ENCODE measurements at places on chromosomes 7 and 10. TPM values are rescaled to one million over a fixed set of nuclear protein-coding genes. Genes with fewer than 3 reads are reported as not detected.
A peak's percentile ranks its signal among the peaks of the same experiment; 100 is the strongest.

Gene TRIM50
- polyA plus RNA-seq = not detected

Gene PRKAG2
- polyA plus RNA-seq = 51.6 TPM

Gene SPDYE5
- polyA plus RNA-seq = not detected

Gene SLC12A9
- polyA plus RNA-seq = 29.7 TPM

Gene LIPK
- not detected for polyA plus RNA-seq

Gene UCN3
- not detected for polyA plus RNA-seq

Gene PTN
- polyA plus RNA-seq = 23.7 TPM

Gene HOXA5
- not detected for polyA plus RNA-seq

Gene FRMD4A
- 34.5 TPM for polyA plus RNA-seq

DNA sequence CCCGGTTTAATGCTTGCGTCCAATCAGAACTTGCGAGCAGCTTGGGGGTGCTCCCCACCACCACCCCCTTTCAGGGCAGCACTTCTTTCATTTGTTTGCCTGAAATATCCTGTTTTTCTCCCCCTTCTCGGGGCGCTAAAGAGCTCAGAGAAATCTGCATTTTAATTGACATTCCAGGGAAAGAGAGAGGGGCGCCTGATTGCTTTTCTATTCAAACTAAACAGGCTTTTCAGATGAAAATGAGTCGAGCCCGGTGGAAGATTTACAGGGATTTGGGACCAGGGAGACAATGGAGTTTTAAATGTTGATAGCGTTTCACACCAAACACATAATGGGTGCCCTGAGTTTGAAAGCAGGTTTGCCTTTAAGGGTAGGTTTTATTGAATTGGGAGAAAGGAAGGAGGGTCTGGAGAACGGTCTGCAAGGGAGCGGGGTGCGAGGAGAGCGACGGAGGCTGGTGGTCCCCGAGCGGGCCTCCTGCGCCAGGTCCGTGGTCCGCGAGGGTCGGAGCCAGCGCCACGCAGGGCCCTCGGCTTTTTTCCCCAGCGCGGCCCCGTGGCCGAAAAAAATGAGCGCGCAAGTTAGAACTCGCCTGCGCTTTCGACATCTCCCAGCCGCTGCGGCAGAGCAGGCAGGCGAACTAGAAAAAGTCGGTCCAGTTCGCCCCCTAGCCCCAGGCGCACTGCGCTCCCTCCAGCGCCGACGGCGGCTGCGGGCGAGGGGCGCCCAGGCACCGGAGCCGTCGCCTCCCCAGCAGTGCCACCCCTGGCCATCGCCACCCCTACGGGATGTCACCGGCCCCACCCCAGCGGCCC is 1.3 kb downstream of the FGFR2 start:
- peaks cover 18% of the 10 kb centered on the region for H3K27me3 ChIP-seq
- peaks cover 14% of the 10 kb centered on the region for H3K4me1 ChIP-seq
- H3K4me3 ChIP-seq = 0 out of 2 replicates have a peak overlapping the region, but pooled peaks have one; percentile 60
- DNase-seq = no peak
- no peak overlapping the region for H3K27ac ChIP-seq
- no peaks in the 10 kb centered on the region for H3K36me3 ChIP-seq

GRCh38 chr10:121788717-121789116 is 139.1 kb downstream of the ATE1 start:
- DNase-seq = no peak
- no peak overlapping the region for H3K27ac ChIP-seq
- peaks cover 6% of the 10 kb centered on the region for H3K4me1 ChIP-seq
- no peaks in the 10 kb centered on the region for H3K27me3 ChIP-seq
- no peak overlapping the region for H3K4me3 ChIP-seq
- H3K36me3 ChIP-seq = peaks cover 11% of the 10 kb centered on the region

- no peaks in the 10 kb centered on the region for H3K27me3 ChIP-seq
- H3K36me3 ChIP-seq = peaks cover 10% of the 10 kb centered on the region
- peak; percentile 8 for DNase-seq
- H3K4me1 ChIP-seq = peaks cover 65% of the 10 kb centered on the region
- H3K4me3 ChIP-seq = no peak overlapping the region
Observed at GRCh38 chr10:4770801-4771553, 55.0 kb upstream of the AKR1E2 start.

DNA sequence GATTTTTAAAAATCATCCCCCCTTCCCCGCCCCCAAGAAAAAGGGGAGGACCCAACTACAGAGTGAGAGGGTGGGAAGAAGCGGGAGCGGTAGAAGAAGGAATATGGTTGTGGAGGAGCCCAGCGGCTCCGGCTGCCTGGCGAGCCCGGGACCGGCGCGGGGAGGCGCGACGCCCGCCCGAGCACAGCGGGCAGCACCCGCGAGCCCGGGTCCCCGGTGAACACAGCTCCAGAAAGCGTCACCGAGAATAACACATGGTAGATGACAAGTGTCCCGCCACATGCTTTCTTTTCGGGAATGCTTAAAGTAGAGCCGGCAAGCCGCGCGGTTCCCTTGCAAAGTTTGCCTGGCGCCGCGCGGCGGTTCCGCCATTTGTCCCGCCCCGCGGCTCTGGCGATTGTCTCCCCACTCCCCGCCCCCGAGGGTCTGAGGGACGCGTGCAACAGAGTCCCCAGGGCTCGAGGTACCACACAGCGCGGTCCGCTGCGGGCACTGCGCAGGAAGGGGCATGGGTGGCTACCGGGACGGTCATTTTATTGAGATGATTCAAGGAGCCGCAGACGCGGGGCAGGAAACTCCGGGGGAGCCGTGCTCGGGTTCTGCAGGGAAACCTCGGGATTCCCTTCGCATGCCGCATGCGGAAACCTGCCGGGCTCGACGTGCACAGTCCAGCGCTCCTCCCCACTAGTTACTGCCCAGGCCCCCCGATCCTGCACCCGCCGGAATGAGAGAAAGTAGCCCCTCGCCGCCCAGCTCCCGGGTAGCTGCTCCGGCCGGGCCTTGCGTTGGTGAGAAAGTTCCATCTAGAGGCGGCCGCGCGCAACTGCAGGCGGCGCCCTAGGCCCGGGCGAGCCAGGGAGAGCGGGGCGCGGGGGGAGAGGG is 781 bp upstream of the GRM8 start:
- H3K27ac ChIP-seq = no peak overlapping the region
- peaks cover 57% of the 10 kb centered on the region for H3K27me3 ChIP-seq
- DNase-seq = peak; percentile 93
- H3K4me3 ChIP-seq = peak overlapping the region; percentile 69
- H3K4me1 ChIP-seq = peaks cover 24% of the 10 kb centered on the region

DNA sequence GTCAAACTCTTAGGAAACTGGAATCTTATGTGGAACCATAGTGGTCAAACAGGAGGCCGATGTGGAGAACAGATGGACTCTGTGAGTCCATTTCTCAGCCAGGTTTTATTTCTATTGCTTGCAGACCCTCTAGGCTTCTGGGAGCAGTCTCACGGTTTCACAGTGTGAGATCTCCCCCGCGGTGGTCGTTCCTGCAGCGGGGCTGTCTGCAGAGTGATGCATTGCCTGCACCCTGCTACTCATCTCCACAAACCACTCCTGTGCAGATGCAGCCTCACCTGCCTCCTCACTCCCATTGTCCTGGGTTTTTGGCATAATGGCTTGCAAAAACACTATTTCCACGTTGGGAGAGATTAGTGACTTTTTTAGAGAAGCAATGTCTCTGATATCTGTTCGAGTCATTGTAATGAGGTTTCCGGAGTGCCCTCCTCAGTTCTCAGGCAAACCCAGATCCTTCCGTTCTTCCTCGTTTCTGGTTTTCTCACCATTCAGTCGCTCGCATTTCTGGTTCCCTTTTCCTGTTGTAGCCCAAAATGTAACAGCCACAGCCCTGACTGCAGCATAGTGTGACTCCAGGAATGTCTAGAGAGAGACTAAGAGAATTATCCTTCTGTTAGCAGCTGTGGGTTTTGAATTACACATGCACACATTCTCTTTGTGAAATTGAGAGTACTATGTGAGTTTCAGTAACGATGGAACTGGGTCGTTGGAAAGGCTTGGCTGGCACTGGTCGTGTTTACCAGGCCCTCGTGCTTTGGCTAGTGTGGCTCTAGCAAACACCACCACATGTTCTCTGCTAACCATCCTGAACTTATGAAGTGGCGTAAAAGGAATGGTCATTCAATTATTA is 30.2 kb downstream of the ACADSB start:
- peaks cover 15% of the 10 kb centered on the region for H3K36me3 ChIP-seq
- DNase-seq = no peak
- no peak overlapping the region for H3K27ac ChIP-seq

DNA sequence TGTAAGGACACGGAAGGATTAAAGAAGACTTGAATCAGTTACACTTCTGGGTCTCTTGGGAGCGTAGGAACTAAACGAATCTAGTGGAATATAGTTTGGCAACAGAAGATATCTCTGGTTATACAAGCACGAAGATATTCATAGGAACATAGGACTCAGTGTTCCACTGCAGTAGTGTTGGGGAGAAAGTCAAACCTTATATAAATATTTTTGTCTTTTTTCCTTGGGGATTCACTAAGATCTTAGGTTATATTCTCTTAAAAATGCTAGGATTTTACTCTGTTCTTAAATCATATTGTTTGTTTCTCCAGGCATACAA is 21.4 kb downstream of the PRKAR2B start:
- 0 out of 2 replicates have a peak, but pooled peaks cover 9% of the 10 kb centered on the region for H3K4me1 ChIP-seq
- no peak for DNase-seq
- no peaks in the 10 kb centered on the region for H3K27me3 ChIP-seq
- no peak overlapping the region for H3K4me3 ChIP-seq

DNA sequence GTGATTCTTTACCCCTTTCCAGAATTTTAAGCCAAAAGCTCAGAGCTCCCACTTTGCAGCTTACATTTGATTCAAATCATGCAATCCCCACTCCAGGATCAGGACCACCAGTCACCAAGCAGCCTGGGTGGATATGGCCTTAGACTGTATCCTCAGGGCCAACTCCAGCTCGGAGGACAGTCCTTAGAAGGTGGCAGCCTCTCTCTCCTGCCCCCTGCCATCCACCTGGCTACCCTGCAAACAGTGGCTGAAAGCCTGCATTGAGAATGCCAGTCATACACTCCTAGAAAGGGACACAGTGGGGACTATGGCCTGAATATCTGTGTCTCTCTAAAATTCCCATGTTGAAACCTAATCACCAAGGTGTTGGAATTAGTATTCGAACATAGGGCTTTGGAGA is 50.0 kb upstream of the KCNMA1 start:
- H3K36me3 ChIP-seq = no peaks in the 10 kb centered on the region
- no peak for DNase-seq
- H3K4me1 ChIP-seq = no peaks in the 10 kb centered on the region
- H3K4me3 ChIP-seq = no peak overlapping the region
- peaks cover 16% of the 10 kb centered on the region for H3K27me3 ChIP-seq

GRCh38 chr7:27723085-27723484 is 16.9 kb upstream of the TAX1BP1 start:
- H3K36me3 ChIP-seq = no peaks in the 10 kb centered on the region
- no peaks in the 10 kb centered on the region for H3K27me3 ChIP-seq
- H3K4me3 ChIP-seq = no peak overlapping the region
- H3K27ac ChIP-seq = no peak overlapping the region

- no peaks in the 10 kb centered on the region for H3K4me1 ChIP-seq
- no peaks in the 10 kb centered on the region for H3K27me3 ChIP-seq
- no peak for DNase-seq
- H3K36me3 ChIP-seq = no peaks in the 10 kb centered on the region
- H3K27ac ChIP-seq = no peak overlapping the region
- no peak overlapping the region for H3K4me3 ChIP-seq
Observed at GRCh38 chr10:64537928-64538327, 1016.7 kb downstream of the REEP3 start.

DNA sequence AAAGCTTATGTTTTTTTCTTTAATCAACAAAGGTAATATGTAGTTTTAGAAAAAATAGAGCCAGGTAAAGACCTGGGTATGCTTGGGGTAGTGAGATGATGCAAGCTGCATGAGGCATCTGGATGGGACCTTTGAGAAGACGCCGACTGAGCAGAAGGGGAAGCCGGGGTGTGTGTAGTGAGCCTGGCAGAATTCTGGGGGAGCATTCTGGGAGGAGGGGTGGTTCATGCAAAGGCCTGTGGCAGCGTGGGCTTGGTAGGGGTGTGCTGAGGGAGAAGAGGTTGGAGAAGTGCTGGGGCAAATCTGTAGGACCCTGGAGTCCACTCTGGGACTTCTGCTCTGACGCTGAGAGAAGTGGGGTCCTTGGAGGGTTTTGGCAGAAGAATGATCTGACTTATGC is 33.9 kb upstream of the SHH start:
- no peaks in the 10 kb centered on the region for H3K36me3 ChIP-seq
- H3K4me3 ChIP-seq = no peak overlapping the region
- H3K27me3 ChIP-seq = peaks cover 96% of the 10 kb centered on the region

DNA sequence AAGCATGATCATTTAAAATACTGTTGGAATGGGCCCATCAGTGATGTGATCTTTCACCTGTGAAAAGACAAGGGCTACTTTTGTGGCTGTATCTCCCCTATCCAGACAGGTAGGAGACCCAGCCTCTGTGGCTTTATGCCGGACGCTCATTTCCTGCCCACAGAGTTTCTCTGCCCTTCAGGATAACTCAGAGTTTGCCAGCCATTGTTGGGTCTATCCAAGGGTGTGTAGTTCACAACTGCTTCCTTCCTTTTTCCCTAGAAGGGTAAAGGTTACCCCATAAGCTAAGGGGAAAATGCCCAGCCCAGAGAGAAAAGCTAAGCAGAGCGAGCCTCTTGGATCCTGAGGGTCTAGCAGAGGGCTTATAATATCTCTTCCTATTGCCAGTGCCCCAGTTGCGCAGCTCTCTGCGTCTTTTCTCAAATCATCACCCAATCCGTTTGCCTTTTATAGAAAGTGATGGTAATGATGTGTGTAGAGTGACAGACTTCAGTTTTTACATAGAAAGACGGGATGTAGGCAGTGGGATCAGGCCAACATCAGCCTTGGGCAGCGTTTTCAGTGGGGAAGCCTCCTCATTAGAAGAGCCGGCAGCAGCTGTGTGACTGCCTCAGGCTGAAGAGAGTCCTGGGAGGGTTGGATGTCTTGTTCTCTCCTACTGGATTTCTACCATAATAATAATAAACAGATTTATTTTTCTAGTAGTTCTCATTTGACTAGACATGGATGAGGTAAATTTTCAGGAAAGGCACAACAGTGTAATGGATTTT is 80.5 kb downstream of the MET start:
- H3K27ac ChIP-seq = no peak overlapping the region
- peaks cover 2% of the 10 kb centered on the region for H3K36me3 ChIP-seq
- H3K4me1 ChIP-seq = no peaks in the 10 kb centered on the region
- no peak for DNase-seq
- peaks cover 13% of the 10 kb centered on the region for H3K27me3 ChIP-seq

GRCh38 chr7:2978408-2978807 is 65.3 kb downstream of the CARD11 start:
- no peaks in the 10 kb centered on the region for H3K36me3 ChIP-seq
- H3K4me3 ChIP-seq = no peak overlapping the region
- no peak for DNase-seq
- H3K27ac ChIP-seq = no peak overlapping the region
- H3K27me3 ChIP-seq = no peaks in the 10 kb centered on the region

GRCh38 chr10:29646238-29646902 is 11.6 kb upstream of the SVIL start:
- H3K27ac ChIP-seq = peak overlapping the region; percentile 89
- H3K4me1 ChIP-seq = peaks cover 78% of the 10 kb centered on the region
- peaks cover 21% of the 10 kb centered on the region for H3K36me3 ChIP-seq
- peak; percentile 52 for DNase-seq
- no peaks in the 10 kb centered on the region for H3K27me3 ChIP-seq

GRCh38 chr7:52080493-52080892 is 763.9 kb upstream of the COBL start:
- no peak overlapping the region for H3K27ac ChIP-seq
- no peak for DNase-seq
- H3K4me1 ChIP-seq = no peaks in the 10 kb centered on the region
- H3K4me3 ChIP-seq = no peak overlapping the region
- no peaks in the 10 kb centered on the region for H3K27me3 ChIP-seq

Data from SK-N-SH (cell line).